ENCODE measurements at places on chromosomes 5 and 9.

- DNase-seq = no peak
Observed at GRCh38 chr5:95163079-95163478, 121.8 kb downstream of the MCTP1 start.

- no peak for DNase-seq
Observed at GRCh38 chr5:134976841-134977240, 9.1 kb downstream of the CATSPER3 start.

DNA sequence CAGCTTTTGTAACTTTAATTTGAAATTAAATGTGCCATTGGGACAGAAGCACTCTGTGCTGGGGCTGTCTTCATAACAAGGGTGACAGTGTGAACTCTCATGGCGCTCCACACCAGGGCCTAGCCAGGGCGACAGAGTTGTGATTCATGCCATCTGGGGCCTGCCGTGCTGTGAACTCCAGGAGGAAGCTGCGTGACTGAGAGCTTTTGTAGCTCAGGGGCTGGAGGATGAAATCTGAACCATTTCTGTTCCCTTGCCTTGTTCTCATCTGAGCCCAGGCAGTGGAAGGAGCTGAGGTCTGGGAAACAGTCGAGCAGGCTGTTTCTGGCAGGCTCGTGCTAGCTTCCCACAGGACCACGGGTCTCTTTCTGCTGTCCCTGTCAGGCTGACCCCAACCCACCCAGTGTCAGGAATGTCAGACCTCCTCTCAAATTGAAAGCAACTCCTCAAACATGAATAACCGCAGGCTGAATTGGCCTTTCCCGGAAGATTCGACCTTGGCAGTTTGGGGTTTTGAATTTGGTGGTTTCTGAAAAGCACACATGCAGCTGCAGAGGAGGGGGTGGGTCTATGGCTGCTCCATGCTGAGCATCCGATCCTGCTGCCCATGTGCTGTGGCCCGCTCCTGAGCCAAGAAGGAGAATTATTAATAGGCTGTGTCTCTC is 69.2 kb upstream of the RPS23 start:
- no peak for DNase-seq

GRCh38 chr5:136190091-136190720 is 2.8 kb downstream of the SMIM32 start:
- DNase-seq = no peak

- peak; percentile 36 for DNase-seq
Observed at GRCh38 chr5:111135946-111136345, 43.8 kb downstream of the WDR36 start.

DNA sequence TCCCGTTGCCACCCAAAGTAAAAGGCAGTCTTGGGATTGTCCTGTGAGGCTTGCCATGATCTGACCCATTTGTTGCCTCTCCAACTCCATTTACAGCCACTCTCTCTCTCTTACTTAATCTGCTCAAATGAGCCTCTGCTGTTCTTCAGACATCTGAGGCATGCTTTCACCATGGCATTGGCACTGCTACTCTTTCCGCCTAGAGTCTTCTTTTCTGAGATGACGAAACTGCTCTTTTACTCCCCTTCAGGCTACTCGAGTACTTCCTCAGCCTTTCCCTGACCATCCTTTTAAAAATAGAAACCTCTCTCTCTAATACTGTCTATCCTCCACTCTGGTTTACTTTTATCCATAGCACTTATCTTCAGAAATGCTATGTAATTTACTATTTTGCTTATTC is 9.0 kb downstream of the FOCAD start:
- no peak for DNase-seq

- no peak for DNase-seq
Observed at GRCh38 chr5:168165221-168165914, 126.1 kb upstream of the WWC1 start.

DNA sequence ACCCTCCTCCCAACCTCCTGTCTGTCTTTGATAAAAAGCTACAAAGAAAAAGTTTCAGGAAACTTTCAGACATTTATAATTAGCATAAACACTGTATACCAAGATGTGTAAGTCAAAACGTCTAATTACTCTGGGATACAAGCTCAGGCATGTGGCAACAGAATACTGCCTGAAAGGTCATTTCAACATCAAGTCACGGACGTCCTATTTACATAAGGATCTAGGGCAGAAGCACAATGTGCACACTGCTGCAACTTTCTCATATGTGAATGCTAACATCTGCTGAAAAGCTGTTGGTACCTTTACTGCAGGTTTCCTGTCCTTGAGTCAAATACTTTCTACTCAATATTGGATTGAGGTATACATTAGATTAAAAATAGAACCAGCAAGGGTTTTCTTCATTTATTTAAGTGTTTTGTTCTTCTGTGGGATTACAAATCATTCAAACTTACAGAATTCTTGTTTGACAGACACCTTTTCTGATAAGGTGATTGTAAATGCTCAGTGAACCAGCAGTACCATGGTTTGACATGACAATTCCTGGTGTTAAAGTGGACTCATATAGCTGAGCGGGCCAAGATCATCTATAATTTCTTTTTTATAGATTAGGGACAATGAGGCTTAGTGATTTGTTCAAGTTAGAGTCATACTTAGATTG is 36.8 kb downstream of the ELL2 start:
- DNase-seq = peak; percentile 28

GRCh38 chr5:112196584-112196983 is 222.5 kb downstream of the EPB41L4A start:
- no peak for DNase-seq
